Anterior cingulate cortex (tissue), 58 donors: ENCODE measurements at places on chromosomes 7 and 10.

- DNase-seq: no peak
Observed at GRCh38 chr10:80909254-80909653, 371.6 kb downstream of the SH2D4B start.

DNA sequence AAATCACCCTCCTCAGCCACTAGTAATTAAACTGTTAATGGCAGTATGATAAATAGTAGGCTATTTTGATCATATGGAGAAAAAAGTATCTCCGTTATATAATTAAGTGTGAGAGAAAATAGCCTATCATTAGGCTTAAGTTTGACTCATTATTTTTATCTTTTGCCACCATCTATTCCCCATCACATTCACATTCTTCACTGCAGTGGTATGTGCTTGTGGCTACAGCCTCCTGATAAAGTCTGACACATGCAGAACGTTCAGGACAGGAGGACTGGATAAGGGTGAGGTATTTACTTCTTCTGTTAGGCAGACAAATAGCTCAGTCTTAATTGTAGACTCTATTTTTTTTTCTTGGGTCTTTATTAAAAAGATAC is 5.8 kb downstream of the NEBL start:
- DNase-seq: no peak

DNA sequence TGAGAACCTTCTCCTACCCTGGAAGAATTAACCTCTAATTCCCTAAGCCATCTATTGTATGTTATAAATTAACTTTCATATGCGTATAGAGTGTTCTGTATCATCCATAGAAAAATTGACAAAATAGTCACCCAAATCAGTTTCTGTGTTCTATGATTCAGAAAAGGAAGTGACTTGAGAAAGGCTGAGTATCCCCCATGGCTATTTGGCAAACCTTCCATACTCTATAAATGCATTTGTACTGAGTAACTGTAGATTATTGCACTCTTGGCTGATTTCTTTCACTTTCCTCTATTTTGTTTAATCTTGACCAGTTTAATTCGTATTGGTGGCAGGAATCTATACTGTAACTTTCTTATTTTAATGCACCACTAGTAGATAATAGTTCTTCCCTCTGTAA is 182.2 kb downstream of the HTR7 start:
- no peak for DNase-seq

DNA sequence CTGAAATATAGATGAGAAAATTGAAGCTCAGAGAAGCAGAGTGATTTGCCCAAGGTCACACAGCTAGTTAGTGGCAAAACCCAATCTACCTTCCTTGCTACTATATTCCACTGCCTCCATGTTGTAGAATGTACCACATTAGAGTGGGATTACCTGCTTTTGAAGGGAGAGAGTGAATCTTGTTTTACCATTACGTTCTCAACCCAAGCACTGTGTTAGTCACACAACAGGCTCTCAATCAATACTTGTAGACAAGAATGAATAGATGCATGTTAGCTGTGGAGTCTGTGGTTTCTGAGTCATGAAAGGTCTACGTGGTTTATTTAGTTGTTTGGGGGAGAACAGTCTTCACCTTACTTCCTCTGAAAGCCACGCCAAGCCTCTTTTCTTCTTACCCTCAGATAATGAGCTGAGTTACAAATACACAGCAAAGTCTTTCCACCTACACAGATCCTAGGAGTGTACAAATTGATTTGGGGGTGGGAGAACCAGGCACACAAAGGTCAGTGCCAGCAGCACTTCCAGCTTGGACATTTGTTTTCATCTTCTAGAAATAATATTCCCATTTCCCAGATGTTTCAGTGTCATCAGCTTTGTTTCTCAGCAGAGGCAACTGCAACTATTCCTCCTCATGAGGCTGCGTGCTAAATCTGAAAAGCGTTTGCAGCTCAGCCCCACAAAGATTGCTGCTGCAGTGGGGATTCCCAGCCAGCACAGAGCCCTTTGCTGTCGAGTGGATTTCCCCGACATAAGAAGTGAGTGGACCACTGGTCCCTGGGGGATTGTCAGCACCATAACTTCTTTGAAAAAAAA is 71.5 kb upstream of the ADO start:
- DNase-seq: no peak

DNA sequence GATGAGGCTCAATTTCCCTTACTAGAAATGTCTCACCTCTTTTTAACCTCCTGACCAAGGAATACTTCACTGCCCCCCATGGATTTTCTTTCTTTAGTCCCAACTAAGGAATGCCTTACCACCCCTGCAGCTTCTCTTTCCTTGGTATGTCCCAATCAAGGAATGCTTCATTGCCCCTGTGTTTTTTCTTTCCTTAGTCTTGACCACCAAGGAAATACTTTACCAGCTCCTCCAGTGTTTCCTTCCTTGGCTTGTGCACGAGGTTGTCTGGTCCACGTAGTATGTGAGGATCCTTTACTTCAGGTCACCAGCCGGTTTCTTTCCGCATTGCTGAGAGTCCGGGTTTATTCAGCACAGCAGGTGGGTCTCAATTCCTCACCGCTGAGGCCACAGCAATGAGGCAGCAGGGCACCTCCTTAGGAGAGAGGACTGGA is 59.3 kb downstream of the CYP2C9 start:
- DNase-seq: no peak

GRCh38 chr10:70197235-70197945 is 27.1 kb upstream of the SAR1A start:
- peak; percentile 1 for DNase-seq

DNA sequence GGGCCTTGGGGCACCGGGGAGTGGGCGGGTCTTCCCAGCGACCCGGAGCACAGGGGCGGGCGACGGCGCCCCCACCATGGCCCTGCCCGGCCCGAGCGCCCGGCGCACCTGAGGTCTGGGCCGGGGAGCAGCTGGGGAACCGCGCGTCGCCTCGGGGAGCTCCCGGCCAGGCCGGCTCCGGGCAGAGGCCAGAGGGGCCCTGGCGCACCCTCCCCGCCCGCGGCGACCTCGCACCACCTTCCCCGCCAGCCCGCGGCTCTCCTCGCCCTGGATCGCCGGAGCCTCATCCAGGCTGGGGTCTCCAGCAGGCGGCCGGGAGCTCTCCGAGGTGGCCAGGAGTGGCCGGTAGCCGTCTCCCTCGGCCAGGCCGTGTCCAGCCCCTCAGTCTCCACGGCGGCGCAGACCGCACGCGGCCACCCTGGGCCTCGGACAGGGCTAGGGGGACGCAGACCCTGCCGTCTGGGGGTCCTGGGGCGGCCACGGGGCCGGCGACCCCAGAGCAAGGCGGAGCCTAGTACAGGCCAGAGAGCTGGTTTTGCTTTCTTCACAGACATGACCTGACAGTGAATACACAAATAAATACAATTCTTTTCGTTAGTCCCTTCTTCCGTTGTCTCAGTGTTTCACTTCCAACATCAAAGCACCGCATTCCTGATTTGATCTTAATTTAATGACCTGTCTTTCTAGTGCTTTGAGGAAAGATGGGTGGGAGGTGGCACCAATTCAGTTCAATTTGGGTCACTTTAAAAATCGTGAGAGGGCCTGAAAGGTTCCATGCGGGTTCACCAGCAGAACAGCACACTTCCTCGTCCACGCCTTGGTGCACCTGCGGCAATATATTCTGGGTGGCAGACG is 356.9 kb downstream of the DNAJB6 start:
- DNase-seq: no peak

DNA sequence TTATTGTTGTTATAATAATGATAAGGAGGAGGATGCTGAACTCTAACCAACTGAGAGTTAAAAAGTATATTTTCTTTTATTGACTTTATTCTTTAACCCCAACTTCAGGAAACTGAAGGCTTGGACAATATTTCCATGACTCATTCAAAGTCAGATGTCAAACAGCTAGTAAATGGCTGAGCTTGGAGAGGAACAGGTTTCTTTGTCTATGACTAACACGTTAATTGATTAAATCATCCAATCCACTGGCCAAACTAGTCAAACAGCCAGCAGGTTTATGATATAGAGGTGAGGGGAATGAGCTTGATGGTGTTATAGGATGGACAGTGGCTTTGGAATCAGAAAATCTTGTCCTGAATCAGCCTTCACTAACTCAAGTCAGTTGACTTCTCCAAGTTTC is 119.1 kb upstream of the WDR11 start:
- no peak for DNase-seq

DNA sequence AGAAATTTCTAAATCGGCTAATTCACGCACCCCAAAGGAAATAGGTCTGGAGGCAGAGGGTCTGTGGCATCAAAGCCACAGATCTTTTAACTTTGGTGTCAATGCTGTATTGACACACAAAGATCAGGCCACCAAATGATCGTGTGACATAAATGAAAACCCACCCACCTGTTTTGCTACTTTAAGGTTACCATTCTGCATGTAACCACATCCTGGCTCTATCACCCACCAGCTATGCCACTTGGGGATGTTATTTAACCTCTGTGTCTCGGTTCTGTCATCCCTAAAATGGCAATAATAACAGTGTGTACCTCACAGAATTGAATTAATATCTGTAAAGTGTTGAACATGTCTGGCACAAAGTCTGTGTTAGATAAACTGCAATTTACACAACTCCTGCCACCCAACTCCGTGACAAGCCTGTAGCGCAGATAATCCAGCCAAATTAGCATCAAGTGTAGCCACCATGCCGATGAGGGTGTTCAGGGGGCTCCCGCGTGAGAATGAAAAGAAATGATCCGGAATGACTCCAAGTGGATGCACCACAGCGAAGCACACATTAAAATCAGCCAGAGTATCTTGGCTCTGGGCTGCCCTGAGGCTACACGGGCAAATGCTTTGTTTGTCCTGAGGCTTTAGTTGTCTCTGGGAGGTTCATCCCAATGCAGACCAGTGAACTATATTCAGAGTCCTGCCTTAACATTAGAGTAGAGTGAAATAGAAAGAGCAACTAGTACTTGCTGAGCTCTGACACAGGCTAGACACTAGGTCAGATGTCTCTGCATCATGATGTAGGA is 158.4 kb upstream of the NEBL start:
- DNase-seq: no peak

- no peak for DNase-seq
Observed at GRCh38 chr7:123862775-123863174, 17.8 kb downstream of the HYAL4 start.

DNA sequence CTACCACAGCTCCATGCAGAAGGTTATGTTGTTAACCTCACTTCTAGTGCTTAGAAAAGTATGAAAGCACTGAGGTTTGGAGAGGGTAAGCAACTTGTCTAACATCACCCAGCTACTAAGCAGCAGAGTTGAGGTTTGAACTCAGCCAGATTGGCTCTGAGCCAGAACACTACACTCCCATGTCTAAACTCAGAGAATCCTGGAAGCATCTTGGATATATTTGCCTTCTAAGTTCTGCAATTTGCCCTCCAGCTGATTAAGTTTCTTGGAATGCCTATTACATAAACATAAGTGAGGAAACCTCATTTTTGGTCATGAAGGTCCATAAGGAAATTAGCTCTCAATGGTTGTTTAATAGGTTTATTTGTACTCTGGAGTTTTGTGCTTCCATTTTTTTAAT is 78.1 kb upstream of the PHYHIPL start:
- DNase-seq: no peak

GRCh38 chr10:97974526-97975525 is 55.6 kb downstream of the CRTAC1 start:
- DNase-seq: peak; percentile 15

GRCh38 chr7:105016709-105017656 is 3.0 kb downstream of the KMT2E start:
- no peak for DNase-seq

DNA sequence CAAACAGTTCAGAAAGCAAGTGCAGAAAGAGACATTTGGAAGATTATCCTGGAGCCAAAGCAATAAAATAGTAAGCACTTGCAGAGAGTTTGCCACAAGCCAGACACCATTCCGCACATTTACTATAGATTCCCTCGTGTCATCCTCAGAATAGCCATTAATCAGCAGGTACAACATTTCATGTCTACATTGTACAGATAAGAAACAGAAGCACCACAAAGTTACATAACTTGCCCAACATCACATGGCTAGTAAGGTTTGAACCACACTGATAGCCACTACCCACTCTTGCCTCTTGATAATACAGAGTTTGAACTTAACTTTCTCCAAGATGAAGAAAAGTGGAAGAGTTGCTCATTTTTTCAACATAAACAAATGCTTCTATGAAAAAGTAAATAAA is 40.6 kb upstream of the GHITM start:
- DNase-seq: no peak

GRCh38 chr7:6256109-6256483 is 16.3 kb downstream of the CYTH3 start:
- no peak for DNase-seq

GRCh38 chr10:100791369-100792058 is 46.1 kb downstream of the PAX2 start:
- no peak for DNase-seq

DNA sequence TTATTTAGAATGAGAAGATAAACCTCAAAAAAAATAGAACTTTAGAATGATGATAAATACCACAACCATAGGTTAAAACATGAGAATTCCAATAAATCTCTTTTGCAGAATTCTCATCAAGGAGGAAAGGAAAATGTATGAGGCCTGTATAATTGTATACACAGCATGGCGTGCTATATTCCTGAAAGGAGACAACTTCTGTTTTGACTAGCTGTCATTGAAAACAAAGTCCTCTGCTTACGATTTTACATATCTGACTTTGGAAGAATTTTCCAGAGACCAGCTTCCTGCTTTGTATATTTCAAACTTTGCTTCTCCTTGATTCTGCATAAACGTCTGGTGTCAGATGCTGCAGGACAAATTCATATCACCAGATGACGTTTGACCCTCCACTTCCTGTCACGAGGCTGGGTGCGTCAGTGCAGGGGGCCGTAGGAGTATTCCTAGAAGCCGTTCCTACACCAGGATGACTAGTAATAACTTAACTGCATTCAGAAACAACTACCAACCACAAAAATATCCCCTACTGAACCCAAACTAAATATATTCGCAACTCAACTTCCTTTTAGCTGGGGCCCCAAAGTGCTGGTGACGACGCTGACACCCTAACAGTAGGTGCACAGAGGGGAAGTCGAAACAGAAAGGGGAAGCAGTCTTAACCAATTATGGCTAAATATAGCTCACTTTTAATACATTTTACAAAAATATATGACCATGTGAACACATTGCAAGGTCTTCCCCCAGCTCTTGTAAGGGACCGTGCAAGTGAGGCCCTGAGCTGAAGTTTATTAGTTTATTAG is 178.6 kb upstream of the INHBA start:
- DNase-seq: no peak

GRCh38 chr10:101839002-101839401 is 4.6 kb downstream of the KCNIP2 start:
- no peak for DNase-seq

DNA sequence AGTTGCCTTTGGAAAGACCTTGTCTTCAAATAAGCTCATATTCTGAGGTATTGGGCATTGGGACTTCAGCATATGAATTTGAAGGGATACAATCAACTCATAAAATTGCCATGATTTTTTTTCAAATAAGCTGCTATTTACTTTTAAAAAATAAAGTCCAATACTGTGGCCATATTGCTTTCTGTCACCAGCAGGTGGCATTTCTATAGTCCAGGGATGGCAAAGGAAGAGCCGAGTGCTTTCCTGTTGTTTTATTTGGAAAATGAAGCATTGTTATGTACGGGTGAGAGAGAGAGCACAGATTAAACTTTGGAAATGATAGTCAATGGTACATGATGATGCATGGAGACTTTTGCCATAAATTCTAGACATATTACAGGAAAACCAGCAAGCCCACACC is 104.1 kb upstream of the DPP6 start:
- DNase-seq: no peak
